ENCODE measurements at places on chromosomes 12 and 14.

GRCh38 chr14:103858063-103858781 lies 10.8 kb upstream of the PPP1R13B start:
- no peak for DNase-seq

DNA sequence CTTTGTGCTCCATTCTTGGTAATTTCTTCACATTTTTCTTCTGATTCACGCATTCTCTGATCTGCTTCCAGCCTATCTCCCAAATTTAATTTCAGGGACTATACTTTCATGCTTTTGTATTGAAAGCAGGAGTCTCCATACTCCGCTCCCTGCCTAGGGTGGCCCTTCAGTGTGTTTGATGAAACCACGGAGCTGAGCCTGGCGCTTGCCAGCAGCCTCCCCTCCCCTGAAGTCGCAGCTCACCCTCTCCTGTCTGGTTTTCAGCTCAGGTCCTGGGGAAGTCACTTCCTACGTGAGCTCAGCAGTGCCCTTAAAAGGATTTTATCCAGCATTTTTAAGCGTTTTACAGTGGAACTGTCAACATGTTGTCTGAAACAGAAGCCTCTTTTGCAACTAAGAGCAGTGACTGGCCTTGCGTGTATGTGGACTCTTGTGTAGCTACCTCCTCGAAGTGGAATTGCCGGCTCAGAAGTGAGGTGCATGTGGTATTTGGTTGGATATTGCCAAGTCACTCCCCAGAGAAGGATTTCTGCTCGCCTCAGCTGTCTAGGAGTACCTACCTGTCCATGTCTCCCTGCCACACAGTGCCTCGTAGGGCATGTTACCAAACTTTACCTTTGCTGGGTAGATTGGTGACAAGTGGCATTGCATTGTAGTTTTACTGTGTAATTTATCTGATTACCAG lies 78.5 kb downstream of the TESC start:
- DNase-seq: no peak

DNA sequence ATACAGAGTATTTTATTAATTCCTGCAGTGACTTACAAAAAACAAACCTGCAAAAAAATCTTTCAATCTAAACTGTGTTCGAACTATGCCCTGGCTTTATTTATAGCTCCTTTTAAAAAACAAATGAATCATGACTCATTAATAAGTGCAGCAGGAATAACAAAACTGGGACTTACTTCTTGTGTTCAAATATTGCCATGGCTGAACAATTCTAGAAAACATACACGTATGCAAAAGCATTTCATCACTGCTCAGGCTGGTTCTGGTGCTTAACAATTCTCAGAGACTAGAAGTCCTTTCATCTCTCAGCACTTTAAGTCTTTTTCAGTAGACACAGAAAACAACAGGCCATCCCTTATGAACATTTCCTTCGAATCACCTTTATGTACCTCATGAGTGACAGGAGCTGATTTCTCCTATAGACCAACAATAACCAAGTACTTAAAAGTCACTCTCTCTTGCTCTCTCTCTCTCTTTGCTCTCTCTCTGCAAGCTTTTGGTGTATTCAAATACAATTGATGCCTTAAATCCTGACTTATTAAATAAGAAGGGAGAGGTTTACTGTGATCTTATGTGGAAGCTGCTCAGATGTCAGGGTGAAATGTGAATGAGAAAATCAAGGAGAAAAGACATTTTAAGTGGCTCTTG lies 268.8 kb downstream of the TTC8 start:
- DNase-seq: no peak

- DNase-seq: peak; percentile 90
These were observed 4.4 kb downstream of the TNS2 start for GRCh38 chr12:53054112-53054878.

GRCh38 chr12:130860311-130860710 lies 11.6 kb upstream of the RAN start:
- no peak for DNase-seq

DNA sequence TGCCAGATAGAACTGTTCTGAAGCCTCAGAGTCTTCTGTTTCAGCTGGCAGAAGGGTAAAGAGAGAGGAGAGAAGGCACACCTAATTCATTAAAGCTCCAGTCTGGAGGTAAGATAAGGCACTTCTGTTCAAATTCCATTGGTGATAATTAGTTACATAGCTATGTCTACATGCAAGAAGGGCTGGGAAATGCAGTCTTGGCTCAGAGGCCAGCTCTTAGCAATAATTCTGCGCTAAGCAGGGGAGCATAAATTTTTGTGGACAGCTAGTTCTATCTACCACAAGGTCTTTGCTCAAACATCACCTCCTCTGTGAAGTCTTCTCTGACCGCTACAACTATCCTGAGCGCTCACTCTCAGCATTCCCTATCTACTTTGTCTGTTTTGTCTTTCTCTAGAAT lies 14.3 kb upstream of the E2F7 start:
- no peak for DNase-seq
